ENCODE measurements at places on chromosomes 3 and 15.

- no peak for DNase-seq
Observed at GRCh38 chr3:51691949-51692348, 14.9 kb upstream of the GRM2 start.

DNA sequence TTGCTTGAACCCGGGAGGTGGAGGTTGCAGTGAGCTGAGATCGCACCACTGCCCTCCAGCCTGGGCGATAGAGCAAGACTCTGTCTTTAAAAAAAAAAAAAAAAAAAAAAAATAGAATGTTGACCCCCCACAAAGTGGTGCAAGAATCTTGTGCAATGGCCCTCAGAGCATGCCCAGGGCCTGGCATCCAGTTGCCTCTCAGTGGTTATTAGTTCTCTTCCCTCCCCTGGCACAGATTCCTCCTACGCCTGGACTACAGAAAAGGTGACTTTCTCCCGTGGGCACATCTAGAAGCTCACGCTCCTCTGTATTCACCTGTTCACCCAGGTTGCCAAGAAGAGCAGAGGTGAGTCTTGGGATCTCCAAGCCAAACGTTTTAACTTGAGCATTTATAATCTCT, 36.7 kb downstream of the ACSBG1 start:
- no peak for DNase-seq

DNA sequence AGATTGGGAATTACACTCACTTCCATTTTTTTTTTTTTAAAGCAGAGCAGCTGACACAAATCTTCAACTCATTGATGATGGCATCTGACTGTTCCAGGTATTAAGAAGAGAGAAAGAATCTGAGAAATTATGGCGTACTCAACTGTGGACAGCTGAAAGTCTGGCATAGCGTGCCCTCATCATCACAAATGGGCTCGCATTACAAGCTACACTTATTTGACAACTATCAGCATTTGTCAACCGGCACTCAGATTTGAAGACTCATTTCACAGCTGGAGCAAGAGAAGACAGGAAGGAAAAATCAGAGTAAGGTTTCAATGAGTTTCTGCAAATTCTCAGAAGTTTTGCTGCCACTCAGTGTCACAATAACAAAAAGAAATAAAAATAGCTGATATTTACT, 235.9 kb downstream of the ATP8B4 start:
- DNase-seq, result no peak

- no peak for DNase-seq
Observed at GRCh38 chr15:43286074-43286473, 19.3 kb upstream of the TGM5 start.

GRCh38 chr3:55592572-55592971, 105.5 kb upstream of the WNT5A start:
- DNase-seq, result no peak

DNA sequence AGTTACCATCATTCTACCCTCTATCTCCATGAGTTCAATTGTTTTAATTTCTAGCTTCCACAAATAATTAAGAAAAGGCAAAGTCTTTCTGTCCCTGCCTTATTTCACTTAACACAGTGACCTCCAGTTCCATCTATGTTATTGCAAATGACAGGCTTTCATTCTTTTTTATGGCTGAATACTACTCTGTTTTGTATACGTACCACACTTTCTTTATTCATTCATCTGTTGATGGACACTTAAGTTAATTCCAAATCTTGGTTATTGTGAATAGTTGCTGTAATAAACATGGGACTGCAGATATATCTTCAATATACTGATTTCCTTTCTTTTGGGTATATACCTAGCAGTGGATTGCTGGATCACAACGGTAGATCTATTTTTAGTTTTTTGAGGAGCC, 314.1 kb downstream of the SV2B start:
- DNase-seq, result no peak

GRCh38 chr3:142087676-142088075, 61.7 kb downstream of the TFDP2 start:
- DNase-seq, result no peak

DNA sequence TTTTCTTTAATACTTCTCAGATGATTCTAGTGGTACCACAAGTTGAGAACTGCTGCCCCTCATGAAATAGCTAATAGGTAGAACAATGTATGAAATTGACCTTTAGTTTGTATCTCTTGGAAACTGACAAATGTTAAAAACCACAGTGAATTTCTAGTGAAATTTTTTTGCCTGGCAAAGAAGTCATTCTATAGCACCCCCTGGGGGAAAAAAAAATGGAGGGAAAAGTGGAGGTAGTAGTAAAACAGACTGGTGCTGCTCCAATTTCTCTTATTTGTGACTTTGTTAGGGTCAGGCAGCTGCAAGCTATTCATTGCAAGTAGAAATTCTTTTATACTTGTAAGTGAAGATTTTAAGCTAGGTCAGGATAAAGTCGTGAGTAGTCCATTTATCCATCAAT, 605.0 kb downstream of the NLGN1 start:
- no peak for DNase-seq

DNA sequence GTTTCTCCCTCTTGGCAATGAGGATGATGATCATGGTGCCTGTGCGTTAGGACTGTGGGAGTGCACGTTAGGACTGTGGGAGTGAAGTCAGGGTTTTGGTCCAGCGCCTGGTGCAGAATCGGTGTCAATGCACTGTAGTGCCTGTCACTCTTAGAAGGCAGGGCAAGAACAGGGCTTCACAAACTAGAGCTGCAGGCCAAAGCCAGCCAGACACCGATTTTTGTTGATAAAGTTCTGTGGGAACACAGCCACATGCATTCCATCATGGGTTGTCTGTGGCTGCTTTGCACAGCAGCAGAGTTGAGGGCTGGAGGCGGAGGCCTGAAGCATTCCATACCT, 32.6 kb upstream of the NR2C2 start:
- DNase-seq, result no peak

DNA sequence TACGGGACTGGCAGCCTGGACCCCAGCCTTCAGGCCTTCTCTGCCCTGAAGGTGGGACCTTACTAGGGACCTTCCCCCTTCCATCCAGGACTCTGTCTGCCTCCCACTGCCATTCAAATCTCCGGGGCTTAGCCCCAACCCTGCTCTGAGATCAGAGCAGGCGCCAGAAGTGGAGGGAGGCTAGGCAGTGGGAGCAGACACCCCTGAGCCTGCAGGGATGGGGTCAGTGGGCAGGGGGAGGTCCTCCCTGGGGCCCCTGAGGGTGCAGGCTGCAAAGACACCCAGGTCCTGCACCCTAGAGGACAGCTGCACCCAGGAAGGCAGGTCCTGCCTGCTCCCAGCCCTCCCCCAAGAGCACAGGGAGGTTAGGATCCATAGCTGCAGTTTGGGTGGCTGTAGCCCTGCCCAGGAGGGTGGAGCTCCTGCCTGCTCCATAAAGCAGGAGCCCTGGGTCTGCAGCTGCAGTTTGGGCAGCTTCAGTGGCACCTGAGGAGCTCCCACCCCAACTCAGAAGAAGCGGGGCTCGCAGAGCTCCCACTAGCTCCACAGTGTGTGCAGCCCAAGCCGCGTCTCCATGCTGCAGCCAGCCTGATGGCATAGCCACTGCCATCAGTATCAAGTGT, 8.1 kb upstream of the POC1A start:
- DNase-seq, result no peak

GRCh38 chr3:74636981-74637380, 22.5 kb upstream of the CNTN3 start:
- no peak for DNase-seq

DNA sequence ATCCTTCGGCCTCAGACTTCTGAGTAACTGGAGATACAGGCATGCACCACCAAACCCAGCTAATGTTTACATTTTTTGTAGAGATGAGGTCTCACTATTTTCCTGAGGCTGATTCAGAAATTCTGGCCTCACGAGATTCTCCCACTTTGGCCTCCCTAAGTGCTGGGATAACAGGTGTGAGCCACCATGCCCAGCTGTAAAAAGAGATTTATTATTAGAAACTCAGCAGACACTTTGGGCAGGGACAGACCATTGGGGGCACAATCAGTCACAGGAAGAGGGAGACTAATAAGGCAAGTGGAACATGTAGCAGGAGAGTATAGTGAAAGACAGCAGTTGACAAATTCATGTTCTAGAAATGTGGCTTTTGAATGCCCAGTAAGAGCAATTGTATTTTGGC, 249.2 kb downstream of the CBLB start:
- no peak for DNase-seq

DNA sequence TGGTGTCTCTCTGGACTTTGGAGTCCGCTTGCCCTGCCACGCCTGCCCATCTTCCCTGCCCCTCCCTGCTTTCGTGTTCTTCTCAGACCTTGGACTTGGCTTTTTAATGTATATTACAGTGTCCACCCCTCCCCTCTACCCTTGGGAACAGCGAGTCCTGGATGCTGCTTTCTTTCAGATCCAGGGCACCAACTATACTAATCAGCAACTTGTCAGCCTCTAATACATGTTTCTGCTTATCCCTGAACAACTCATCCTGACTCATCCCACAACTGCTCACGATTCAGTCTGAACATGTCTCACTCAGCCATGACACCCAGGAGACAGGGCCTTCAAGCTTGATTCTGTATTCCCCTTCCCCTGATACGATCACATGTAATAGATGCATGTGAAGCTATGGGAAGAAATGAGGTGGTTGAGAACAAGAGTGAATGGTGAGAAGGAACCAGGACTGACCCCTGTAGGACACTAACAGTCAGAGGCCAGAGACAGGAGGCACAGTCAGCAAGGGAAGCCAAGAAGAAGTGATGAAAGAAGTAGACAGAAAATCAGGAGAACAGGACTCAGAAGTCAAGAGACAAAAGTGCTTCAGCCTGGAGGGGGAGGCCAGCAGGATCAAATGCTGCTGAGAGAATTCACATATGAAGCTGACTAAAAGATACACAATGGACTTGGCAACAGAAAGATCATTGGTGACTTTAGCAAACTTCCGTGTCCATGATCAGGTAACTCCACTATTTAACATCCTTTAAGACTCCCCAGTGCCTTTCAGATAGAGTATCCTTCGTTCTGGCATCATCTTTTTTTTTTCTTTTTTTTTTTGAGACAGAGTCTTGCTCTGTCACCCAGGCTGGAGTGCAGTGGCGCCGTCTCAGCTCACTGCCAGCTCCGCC, 35.4 kb downstream of the BCL2L10 start:
- no peak for DNase-seq
